ENCODE measurements at places on chromosomes 5 and 9.

GRCh38 chr9:95009459-95009858, 283.0 kb downstream of the AOPEP start:
- DNase-seq, result no peak

DNA sequence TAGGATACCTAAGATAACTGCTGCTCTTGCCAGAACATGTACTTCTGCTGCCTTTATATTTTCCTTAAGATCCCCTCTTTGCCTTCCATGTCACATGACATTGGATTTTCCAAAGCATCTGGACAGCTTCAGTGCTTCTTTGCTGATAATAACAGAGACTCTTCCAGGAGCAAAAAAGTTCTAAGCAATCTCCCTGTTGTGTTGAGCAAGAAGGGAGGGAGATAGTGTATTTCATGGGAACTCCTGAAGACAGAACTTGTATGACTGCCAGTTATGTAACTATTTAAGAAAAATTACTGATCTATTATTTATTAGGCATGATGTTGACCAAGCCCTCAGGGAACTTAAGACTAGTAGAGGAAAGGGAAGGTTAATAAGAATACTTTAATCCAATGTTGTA, 454.7 kb downstream of the SPATA31D1 start:
- no peak for DNase-seq

GRCh38 chr5:78277715-78278114, 16.8 kb downstream of the AP3B1 start:
- no peak for DNase-seq

DNA sequence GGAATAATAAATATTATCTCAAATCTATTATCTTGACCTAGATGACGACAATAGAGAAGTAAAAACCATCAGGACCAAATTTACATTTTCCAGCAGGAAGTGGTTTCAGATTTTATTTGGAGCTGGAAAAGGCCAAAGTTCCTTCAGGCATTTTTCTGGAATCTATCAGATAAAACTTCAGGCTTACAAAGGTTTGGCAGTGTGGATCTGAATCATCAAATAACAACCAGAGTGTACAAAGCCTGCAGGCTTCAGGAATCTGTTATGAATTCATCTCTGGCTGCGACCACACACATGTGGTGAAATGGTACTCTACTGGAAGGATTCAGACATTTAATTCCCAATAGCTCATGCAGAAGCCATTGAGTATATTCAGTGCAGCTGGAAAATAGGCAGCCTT, 726.4 kb upstream of the GRAMD2B start:
- no peak for DNase-seq

DNA sequence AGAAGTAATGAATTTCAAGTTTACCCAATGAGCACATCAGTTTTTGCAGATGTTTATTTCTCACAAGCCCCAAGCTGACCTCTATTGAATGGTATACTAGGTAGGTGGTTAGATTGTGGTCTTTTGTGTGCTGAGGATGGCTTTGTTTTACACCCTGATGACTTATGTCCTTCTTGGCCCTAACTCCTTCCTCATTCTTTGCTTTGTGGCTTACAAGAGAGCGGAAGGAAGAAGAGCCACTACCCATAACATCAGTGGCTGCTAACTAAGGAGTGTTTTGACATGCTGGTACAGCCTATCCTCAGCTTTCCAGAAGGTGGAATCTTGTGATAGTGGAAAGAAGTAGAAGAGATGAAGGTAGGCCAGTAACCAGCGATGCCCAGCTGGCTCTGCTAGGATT, 85.7 kb upstream of the NTRK2 start:
- no peak for DNase-seq

DNA sequence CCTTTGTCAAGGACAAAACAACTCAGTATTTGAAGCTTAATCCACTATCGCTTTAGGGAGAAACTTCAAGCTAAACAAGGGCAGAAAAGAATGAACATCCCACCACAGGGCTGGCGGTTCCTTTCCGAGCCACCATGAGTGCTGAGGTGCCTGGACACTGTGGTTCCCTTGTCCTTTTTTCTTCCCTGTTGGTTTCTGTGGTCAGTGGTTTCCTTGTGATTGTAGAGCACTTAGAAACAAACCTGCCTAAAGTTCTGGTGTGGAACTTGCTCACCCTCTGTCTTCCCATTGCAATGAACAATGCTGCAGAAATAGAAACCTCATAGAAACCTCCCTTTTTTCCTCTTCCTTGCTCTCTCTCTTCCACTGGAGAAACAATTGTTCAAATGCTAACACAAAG, 79.3 kb upstream of the TBC1D2 start:
- DNase-seq, result no peak

DNA sequence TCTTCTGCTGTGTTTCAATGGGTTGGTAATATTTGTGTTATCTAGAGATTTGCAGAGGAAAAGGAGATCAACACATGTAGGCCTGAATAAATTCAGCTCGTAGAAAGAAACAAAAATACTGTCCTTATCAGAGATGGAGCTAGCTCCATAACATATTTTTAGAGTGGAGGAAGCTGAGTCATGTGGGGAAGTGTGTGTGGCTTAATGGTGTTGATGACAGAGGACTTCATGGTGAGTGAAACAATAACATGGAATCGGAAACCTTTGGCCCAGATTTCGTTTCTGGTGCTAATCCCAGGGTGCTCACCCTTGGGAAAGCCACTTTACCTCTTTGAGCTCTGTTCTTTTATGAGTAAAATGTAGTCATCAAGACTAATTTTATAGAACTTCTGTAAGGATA, 825.0 kb downstream of the TLR4 start:
- DNase-seq, result no peak

GRCh38 chr5:125713109-125713805, 710.0 kb upstream of the GRAMD2B start:
- DNase-seq, result no peak
